ENCODE measurements at places on chromosomes 16 and 17.

DNA sequence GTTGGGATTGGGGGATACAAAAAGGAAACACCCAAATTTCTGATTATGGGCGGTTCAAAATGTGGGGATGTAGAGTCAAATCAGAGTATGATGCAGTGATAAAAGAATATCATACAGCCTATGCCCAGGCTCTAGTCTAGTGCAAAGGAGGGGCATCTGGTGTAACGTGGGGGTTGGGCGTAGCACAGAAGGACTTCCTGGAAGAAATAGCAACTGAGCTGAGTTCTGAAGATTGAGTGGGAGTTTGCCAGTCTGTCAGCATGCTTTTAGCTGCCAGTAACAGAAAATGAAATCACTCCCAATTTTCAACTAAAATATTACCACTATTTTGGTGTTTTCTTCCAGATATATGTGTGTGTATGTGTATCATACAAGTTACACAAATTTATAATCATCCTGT, 196.9 kb downstream of the SPECC1 start:
- H3K27ac ChIP-seq = no peak overlapping the region
- H3K27me3 ChIP-seq = no peaks in the 10 kb centered on the region
- no peak overlapping the region for H3K4me3 ChIP-seq
- no peaks in the 10 kb centered on the region for H3K36me3 ChIP-seq

DNA sequence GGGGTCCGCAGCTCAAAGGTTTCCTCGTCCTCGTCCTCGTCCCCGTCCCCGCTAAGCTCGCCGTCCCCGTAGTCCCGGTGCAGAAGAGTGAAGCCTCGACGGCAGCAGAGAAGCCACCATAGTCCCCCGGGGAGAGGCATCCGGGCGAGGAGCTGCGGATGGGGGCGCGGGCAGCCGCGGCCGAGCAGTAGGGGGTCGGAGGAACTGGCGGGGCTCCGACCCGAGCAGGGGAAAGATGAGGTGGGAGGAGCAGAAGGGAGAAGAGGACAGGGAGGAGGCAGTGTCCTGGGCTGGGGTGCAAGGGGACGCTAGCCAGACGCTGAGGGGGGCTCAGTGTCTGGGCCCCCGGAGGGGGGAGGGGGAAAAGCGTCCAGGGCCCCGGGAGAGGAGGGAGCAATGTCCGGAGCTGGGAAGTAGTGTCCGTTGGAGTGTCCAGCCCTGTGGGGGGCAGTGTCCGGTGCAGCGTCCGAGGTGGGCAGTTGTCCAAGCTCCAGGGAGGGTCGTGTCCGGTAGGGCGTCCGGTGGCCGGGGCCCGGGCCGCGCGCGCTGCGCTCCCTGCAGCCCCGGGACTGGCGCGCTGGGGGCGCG, at the start of gene PLEKHH3:
Gene PLEKHH3, minus strand, starts transcription at position 571 of the 588 bp plus-strand sequence. Its CDS starts 431 bp downstream, at position 140.
- DNase-seq = no peak
- peak within 1 kb of the TSS; percentile 89 for H3K27ac ChIP-seq
- H3K4me3 ChIP-seq = peak within 1 kb of the TSS; percentile 84
- H3K27me3 ChIP-seq = peaks cover 44% of the 10 kb centered on the region
- H3K36me3 ChIP-seq = no peaks in the 10 kb centered on the region
- peaks cover 36% of the 10 kb centered on the region for H3K4me1 ChIP-seq

- H3K4me1 ChIP-seq = no peaks in the 10 kb centered on the region
- no peaks in the 10 kb centered on the region for H3K36me3 ChIP-seq
- H3K27ac ChIP-seq = no peak overlapping the region
Observed at GRCh38 chr16:47052666-47053640, 79.5 kb upstream of the DNAJA2 start.

GRCh38 chr17:73939806-73940205, 263.7 kb upstream of the RPL38 start:
- H3K27me3 ChIP-seq = no peaks in the 10 kb centered on the region
- H3K27ac ChIP-seq = no peak overlapping the region
- no peaks in the 10 kb centered on the region for H3K36me3 ChIP-seq
- no peak for DNase-seq
- no peaks in the 10 kb centered on the region for H3K4me1 ChIP-seq

DNA sequence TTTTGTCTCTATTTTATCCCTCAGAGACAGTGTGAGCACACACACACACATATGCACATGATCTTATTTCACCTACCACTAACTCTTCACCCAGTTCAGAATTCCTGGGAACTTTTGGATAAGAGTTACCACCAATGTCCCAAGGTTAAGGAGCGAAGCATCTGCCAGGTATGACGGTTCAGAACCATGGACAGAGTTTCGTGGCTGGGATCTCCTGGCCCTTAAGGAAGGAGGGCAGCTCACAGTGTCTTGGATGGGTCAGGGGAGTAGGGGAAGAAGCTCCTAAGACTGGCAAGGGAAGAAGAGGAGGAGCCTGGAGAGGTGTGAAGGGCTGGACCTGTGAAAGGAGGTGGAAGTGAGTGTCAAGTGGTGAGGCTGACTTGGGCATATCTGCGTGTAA, 23.0 kb upstream of the TMEM132E start:
- H3K27me3 ChIP-seq = peaks cover 3% of the 10 kb centered on the region
- H3K27ac ChIP-seq = no peak overlapping the region

GRCh38 chr17:73048170-73048569, 44.3 kb downstream of the SLC39A11 start:
- no peak overlapping the region for H3K27ac ChIP-seq
- peaks cover 1% of the 10 kb centered on the region for H3K4me1 ChIP-seq
- no peak overlapping the region for H3K4me3 ChIP-seq
- H3K36me3 ChIP-seq = peaks cover 6% of the 10 kb centered on the region
- DNase-seq = no peak

DNA sequence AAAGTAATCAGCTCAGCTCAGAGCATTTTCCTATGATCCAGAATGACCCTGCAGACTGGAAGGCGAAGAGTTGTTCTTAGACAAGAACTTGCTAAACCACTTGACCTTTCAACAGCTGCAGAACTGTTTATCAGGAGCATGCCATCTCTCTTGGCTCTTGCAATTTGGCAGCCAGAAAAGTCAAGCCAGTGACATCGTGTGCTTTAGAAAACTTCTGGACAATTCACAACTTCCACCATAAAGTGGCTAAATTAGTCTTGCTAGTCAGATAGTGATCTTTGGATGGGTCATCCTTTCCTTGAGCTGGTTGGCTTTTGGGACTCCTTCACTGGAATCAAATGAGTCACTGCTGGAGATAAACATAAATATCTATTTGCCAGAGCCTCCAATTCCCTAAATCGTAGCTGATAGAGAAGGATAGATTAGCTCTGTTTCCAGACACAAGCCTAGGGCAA, 146.5 kb downstream of the MAP2K6 start:
- DNase-seq = no peak
- H3K27me3 ChIP-seq = no peaks in the 10 kb centered on the region
- H3K27ac ChIP-seq = no peak overlapping the region
- H3K36me3 ChIP-seq = no peaks in the 10 kb centered on the region
- H3K4me1 ChIP-seq = no peaks in the 10 kb centered on the region
- H3K4me3 ChIP-seq = no peak overlapping the region

DNA sequence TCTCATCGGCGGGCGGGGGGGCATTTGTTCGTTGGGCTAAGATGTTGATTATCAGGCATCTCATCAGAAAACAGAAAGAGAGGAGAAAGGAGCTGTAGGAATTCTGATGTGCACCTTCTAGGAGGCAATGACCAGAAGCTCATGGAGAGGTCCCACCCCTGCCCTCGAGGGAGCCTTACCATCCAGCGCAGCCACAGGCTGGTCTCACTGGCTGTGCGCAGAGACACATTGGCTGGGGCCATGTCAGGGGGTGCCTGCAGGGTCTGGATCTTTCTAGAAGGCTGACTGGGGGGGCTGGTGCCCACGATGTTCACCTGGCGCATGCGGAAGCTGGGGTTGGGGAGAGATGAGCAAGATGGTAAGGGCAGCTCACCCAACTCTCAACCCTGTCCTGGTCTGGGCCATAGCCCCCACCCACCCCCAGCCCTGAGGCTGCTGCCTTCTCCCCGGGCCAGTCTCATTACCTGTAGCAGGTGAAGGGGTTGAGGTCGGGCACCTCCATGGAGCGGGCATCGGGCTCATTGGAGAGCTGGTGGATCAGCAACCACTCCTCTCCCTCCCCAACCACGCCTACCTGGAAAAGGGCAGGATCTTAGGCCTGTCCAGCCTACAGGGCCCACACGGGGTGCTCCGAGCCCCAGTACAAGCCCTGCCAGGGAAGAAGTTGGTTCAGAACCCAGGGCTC, 86.2 kb upstream of the CDC42EP4 start:
- H3K27ac ChIP-seq = no peak overlapping the region
- no peaks in the 10 kb centered on the region for H3K4me1 ChIP-seq
- H3K27me3 ChIP-seq = no peaks in the 10 kb centered on the region
- no peaks in the 10 kb centered on the region for H3K36me3 ChIP-seq

GRCh38 chr16:31132303-31132979, 3.1 kb downstream of the PRSS8 start:
- H3K36me3 ChIP-seq = peaks cover 7% of the 10 kb centered on the region
- no peak overlapping the region for H3K4me3 ChIP-seq
- H3K4me1 ChIP-seq = peaks cover 3% of the 10 kb centered on the region
- no peaks in the 10 kb centered on the region for H3K27me3 ChIP-seq
- H3K27ac ChIP-seq = no peak overlapping the region

GRCh38 chr16:54210452-54211125, 76.0 kb downstream of the IRX3 start:
- H3K27me3 ChIP-seq = no peaks in the 10 kb centered on the region
- no peak overlapping the region for H3K27ac ChIP-seq
- H3K4me1 ChIP-seq = no peaks in the 10 kb centered on the region

DNA sequence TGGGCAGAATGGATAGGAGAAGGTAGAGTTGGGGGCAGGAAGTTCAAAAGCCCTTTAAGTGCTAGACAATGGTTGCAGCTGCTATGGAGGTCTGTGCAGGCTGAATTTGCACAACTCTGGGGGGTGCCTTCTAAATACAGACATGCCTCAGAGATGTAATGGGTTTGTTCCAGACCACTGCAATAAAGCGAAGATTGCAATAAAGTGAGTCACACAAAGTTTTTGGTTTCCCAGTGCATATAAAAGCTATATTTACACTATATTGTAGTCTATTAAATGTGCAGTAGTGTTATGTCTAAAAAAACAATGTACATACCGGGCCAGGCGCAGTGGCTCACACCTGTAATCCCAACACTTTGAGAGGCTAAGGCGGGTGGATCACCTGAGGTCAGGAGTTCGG, 60.5 kb upstream of the MYOCD start:
- H3K27me3 ChIP-seq = no peaks in the 10 kb centered on the region
- no peak for DNase-seq
- H3K4me3 ChIP-seq = no peak overlapping the region
- no peak overlapping the region for H3K27ac ChIP-seq
- no peaks in the 10 kb centered on the region for H3K4me1 ChIP-seq

DNA sequence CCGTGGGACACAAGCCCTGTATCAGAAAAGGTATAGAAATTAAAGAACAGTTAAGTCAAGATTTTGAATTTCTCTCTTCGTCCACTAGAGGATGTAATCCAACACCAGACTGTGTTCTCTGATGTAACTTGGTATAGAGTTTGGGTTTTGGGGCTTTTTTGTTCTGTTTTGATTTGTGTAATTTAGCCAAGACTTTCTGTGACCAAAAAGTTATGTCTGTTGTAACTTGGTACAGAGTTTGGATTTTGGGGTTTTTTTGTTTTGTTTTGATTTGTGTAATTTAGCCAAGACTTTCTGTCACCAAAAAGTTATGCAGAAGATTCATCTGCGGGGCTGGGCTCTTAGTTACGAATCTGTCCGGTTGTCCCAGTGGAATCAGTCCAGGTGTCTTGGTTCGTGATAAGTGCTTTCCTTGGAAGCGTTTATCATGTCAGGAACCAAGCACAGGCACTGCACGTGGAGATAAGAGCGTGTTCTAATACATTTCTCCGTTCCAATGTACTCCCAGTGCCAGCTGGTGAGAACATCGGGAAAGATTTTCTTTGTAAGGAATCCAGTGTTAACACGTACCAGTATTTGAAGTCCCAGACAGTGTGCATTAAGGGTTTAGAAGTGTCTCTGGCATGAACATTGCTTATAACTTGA, 44.1 kb upstream of the SEC14L1 start:
- no peak overlapping the region for H3K27ac ChIP-seq
- no peak for DNase-seq
- no peaks in the 10 kb centered on the region for H3K27me3 ChIP-seq
- peaks cover 14% of the 10 kb centered on the region for H3K4me1 ChIP-seq
- H3K4me3 ChIP-seq = no peak overlapping the region

- no peak for DNase-seq
- no peaks in the 10 kb centered on the region for H3K36me3 ChIP-seq
- peaks cover 4% of the 10 kb centered on the region for H3K4me1 ChIP-seq
- peaks cover 10% of the 10 kb centered on the region for H3K27me3 ChIP-seq
- H3K4me3 ChIP-seq = peak overlapping the region; percentile 43
Observed at GRCh38 chr17:13337864-13338371, 263.8 kb downstream of the HS3ST3A1 start.

GRCh38 chr16:68492151-68492542, 43.8 kb upstream of the SMPD3 start:
- no peak overlapping the region for H3K4me3 ChIP-seq
- no peaks in the 10 kb centered on the region for H3K36me3 ChIP-seq
- no peak for DNase-seq
- peaks cover 12% of the 10 kb centered on the region for H3K27me3 ChIP-seq

DNA sequence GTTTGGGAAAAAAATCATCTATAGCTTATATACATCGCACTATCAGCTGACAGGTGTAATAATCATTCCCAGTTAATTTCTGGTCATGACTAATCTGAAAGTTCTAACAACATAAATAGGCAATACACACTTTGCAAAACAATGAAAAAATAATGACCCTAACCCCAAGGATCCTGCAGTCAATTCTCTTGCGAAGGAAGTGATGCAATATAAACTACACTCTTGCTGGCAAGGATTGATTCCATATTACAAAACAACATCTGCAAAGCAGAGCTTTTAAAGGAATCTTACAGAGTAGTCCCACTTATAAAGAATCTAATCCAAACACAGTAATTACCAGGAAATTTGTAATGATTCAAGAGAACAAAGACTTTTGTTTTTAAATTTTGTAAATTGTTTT, 73.4 kb downstream of the MYO1D start:
- no peak overlapping the region for H3K27ac ChIP-seq
- H3K4me3 ChIP-seq = no peak overlapping the region
- peaks cover 14% of the 10 kb centered on the region for H3K27me3 ChIP-seq
- H3K4me1 ChIP-seq = no peaks in the 10 kb centered on the region

DNA sequence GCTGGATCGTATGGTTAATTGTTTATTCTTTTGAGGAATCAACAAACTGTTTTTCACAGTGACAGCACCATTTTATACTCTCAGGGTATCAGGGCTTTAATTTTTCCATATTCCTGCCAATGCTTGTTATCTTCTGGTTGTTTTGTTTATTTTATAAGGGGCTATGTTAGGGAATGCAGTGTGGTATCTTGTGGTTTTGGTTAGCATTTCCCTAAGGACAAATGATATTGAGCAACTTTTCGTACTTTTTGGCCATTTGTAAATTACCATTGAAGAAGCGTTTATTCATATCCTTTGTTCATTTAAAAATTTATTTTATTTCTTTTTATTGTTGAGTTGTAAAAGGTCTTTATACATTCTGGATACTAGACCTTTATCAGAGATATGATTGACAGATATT, 322.0 kb upstream of the SALL1 start:
- no peaks in the 10 kb centered on the region for H3K36me3 ChIP-seq
- no peak overlapping the region for H3K4me3 ChIP-seq
- no peak overlapping the region for H3K27ac ChIP-seq
- H3K4me1 ChIP-seq = no peaks in the 10 kb centered on the region

- peaks cover 37% of the 10 kb centered on the region for H3K4me1 ChIP-seq
- H3K27ac ChIP-seq = peak within 1 kb of the TSS; percentile 96
- DNase-seq = no peak
- no peaks in the 10 kb centered on the region for H3K27me3 ChIP-seq
Observed at GRCh38 chr17:7328840-7329373, at the start of gene NEURL4. NEURL4 (minus strand) TSS chr17:7329335; CDS start chr17:7329312, 23 bp downstream.

- H3K27me3 ChIP-seq = no peaks in the 10 kb centered on the region
- DNase-seq = no peak
- no peak overlapping the region for H3K27ac ChIP-seq
Observed at GRCh38 chr16:52436339-52437276, 110.3 kb downstream of the TOX3 start.

- H3K27ac ChIP-seq = no peak overlapping the region
- H3K4me3 ChIP-seq = no peak overlapping the region
- peaks cover 53% of the 10 kb centered on the region for H3K4me1 ChIP-seq
- no peaks in the 10 kb centered on the region for H3K27me3 ChIP-seq
- H3K36me3 ChIP-seq = peaks cover 44% of the 10 kb centered on the region
Observed at GRCh38 chr16:69435977-69436820, 11.8 kb downstream of the CYB5B start.

All from T-helper 2 cell treated with Interferon-gamma antibody and Interleukin-4, amounts not matched to agents 5 μg/mL and 100 μg/mL, for 36 hours (primary cell).